Cardiac muscle cell (in vitro differentiated cells and primary cell): ENCODE measurements at places on chromosomes 5 and 9. TPM values are rescaled to one million over a fixed set of nuclear protein-coding genes. Genes with fewer than 3 reads are reported as not detected.

- H3K4me1 ChIP-seq: no peaks in the 10 kb centered on the region
- no peaks in the 10 kb centered on the region for H3K27me3 ChIP-seq
- no peak overlapping the region for H3K4me3 ChIP-seq
- no peaks in the 10 kb centered on the region for H3K36me3 ChIP-seq
- no peak for DNase-seq
Observed at GRCh38 chr5:76221311-76221710, 138.1 kb downstream of the SV2C start.

DNA sequence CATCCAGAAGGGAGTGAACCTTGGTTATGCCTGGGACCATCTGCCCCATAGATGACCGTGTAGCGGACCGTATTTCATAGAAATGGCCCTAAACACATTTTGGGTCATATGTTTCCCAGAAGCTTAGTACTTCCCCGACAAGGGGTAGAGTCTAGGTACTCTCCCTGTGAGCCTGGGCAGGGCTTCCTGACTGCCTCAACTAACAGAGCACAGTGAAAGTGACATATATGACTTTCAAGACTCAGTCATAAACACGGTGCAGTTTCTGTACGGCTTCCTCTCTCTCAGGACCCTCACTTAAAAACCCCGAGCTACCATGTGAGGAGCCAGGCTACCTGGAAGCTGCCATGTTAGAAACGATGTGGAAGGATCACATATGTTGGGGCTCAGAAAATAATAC lies 20.9 kb downstream of the C9orf57 start:
- no peak overlapping the region for H3K4me3 ChIP-seq
- H3K4me1 ChIP-seq: peaks cover 5% of the 10 kb centered on the region
- no peak overlapping the region for H3K27ac ChIP-seq
- no peaks in the 10 kb centered on the region for H3K36me3 ChIP-seq
- no peaks in the 10 kb centered on the region for H3K27me3 ChIP-seq
- no peak for DNase-seq

DNA sequence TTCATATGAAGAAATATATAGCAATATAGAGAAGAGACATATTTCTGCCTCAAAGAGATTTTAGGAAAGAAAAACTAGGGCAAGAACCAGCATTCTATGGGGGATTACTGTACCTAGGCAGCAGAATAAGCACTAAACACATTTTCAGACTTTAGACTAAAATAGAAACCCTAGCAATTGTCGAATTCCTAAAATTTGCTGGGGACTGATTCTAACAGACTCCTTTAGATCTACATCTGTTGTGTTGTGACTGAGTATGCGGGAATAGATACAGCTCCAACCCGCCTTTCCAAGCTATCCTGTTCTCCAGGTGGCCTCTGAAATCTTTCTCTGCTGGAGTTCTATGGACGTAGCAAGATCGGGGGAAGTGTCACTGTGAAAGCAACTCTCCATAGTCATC lies 482.2 kb downstream of the NTRK2 start:
- DNase-seq: no peak
- peaks cover 11% of the 10 kb centered on the region for H3K4me1 ChIP-seq
- no peak overlapping the region for H3K4me3 ChIP-seq
- H3K27me3 ChIP-seq: peaks cover 19% of the 10 kb centered on the region
- H3K27ac ChIP-seq: no peak overlapping the region

DNA sequence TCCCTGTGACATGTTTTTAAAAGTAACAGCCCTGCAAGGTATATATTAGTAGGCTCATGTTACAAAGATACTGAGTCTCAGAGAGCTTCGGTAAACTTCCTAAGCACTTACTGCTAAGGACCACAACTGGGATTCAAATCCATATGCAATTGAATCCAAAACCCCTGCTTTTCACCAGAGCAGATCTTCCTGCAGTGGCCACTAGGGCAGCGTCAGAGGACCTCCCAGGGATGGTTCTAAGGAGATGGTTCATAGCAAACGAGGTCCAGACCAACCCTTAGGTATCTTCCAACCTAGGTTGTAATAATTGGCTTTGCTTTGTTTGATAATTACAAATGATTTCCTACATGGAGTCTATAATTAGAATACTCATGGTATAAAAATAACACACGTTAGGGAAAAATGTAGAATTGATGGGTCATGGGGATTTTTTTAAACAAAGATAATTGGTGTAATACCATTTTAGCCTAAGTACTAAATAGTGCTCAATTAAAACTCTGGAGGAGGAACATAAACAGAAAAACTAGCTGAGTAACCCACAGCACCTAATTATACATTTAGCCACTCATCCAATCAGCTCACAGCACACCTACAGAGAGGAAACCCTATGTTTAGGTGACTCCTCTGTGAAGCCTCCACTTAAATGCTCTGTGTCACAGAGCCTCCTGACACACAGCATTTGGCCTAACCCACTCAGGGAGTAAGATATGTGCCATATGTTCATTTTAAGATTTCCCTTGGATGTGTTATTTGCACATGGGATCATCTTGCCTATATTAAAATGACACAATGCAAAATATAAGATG lies 10.0 kb upstream of the CAST start:
- H3K4me1 ChIP-seq: no peaks in the 10 kb centered on the region
- DNase-seq: no peak
- H3K36me3 ChIP-seq: no peaks in the 10 kb centered on the region
- H3K27me3 ChIP-seq: no peaks in the 10 kb centered on the region

GRCh38 chr5:103407402-103407801 lies 148.8 kb downstream of the MACIR start:
- no peak overlapping the region for H3K27ac ChIP-seq
- no peak overlapping the region for H3K4me3 ChIP-seq
- peaks cover 7% of the 10 kb centered on the region for H3K4me1 ChIP-seq
- DNase-seq: no peak

DNA sequence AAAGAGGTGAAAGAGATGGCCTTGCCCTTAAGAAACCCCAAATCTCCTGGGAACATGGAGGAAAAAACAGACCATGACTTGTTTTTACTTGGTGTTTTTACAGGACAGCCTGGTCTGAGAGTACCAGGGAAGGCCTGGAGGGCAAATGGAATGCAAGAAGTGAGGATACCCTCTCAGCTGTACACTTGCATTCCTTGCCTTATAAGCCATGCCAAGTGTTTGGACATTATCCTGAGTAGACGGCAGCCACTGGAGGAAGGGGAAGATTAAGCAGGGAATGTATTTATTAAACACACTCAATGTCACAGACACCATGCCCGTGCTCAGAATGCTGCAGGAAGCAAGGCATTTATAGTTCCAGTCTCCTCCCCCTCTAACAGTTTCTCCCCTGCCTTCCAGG lies 581.4 kb downstream of the CDK5RAP2 start:
- H3K27ac ChIP-seq: peak overlapping the region; percentile 69
- no peak overlapping the region for H3K4me3 ChIP-seq
- no peaks in the 10 kb centered on the region for H3K36me3 ChIP-seq
- H3K4me1 ChIP-seq: peaks cover 5% of the 10 kb centered on the region
- no peaks in the 10 kb centered on the region for H3K27me3 ChIP-seq
- no peak for DNase-seq

DNA sequence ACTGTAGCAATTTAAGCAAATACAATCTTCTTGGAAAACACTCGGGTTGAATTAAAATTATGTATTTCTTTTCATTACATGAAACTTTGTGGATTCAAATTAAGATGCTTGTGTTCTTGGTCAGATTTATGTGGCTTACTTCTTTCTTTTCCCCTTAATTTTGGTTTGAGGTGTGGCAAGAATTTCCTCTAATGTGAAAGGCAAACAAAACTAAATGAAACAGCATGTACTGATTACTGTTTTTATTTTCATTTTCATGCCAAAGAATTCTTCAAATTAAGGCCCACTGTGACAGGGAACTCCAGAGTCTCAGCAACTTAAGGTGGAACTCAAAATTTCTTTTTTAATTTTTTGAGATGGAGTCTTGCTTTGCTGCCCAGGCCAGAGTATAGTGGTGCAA lies at the start of gene OMD:
TSS of gene OMD (minus strand) at position 132 of the 400 bp plus-strand sequence. CDS start 6,913 bp downstream, outside the sequence.
- H3K4me1 ChIP-seq: no peaks in the 10 kb centered on the region
- no peaks in the 10 kb centered on the region for H3K27me3 ChIP-seq
- H3K4me3 ChIP-seq: no peak within 1 kb of the TSS
- H3K36me3 ChIP-seq: no peaks in the 10 kb centered on the region
- no peak for DNase-seq

GRCh38 chr9:105993116-105993854 lies 298.9 kb downstream of the TMEM38B start:
- no peaks in the 10 kb centered on the region for H3K27me3 ChIP-seq
- no peaks in the 10 kb centered on the region for H3K4me1 ChIP-seq
- H3K36me3 ChIP-seq: no peaks in the 10 kb centered on the region
- H3K4me3 ChIP-seq: no peak overlapping the region

- H3K4me1 ChIP-seq: no peaks in the 10 kb centered on the region
- DNase-seq: no peak
- no peak overlapping the region for H3K4me3 ChIP-seq
- no peaks in the 10 kb centered on the region for H3K36me3 ChIP-seq
- H3K27me3 ChIP-seq: no peaks in the 10 kb centered on the region
- H3K27ac ChIP-seq: no peak overlapping the region
Observed at GRCh38 chr5:123928401-123928800, 416.4 kb downstream of the CSNK1G3 start.

Gene MEIKIN
- not detected in 2 replicates for total RNA-seq

DNA sequence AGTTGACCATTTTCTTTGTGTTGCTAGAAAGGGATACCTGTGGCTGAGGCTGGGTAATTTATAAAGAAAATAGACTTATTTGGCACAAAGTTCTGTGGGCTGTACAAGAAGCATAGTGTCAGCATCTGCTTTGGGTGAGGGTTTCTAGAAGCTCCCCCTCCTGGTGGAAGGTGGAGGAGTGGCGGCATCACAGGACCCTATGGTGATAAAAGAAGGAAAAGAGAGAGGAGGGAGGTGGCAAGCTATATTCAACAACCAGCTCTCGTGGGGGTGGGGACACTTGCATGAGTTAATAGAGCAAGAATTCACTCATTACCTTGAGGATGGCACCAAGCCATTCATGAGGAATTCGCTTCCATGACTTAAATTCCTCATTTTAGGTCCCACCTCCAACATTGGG lies 2041.4 kb upstream of the CDH9 start:
- no peak overlapping the region for H3K4me3 ChIP-seq
- H3K27ac ChIP-seq: no peak overlapping the region
- no peak for DNase-seq
- no peaks in the 10 kb centered on the region for H3K4me1 ChIP-seq

DNA sequence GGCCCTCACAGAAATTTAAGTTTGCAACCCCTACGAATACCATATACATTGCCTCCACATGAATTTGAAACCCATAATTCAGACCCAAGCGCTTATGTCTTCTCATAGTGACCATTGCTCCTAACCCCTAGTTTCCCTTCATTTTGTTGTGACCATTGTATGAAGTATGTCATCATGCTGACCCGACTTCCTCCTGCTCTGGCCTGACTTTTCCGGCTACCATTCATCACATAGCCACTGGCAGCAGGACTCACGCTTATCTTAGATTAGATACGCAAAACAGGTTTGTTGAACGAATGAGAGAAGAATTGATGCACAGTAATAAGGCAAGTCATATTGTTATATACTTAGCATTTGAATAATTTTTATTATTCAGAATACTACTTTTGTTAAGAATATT lies 345.4 kb downstream of the FBXL17 start:
- peak; percentile 4 for DNase-seq
- H3K4me1 ChIP-seq: no peaks in the 10 kb centered on the region
- H3K4me3 ChIP-seq: no peak overlapping the region

DNA sequence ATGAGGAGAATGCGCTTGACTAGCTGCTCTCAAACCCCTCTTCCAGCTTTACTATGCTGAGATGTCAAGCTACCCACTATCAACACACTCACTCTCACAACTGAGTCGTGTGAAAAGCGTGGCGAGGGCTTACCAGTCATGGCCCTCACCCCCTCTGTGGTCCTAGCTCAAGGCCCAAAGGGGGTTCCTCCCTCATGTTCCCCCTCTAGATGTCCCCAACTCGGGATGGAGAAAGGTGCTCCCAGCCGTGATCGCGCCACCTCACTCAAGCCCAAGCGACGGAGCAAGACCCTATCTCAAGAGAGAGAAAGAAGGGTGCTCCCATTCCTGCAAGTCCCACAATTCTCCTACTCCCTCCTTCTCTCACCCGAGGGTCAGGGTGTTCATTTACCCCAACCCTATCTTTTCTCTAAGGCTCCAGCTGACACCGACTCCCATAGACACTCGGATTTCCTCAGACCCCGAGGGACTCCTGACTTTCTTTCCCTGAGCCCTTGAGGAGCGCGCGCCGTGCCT lies 559 bp downstream of the SLC38A9 start:
- H3K4me3 ChIP-seq: peak overlapping the region; percentile 91
- H3K27me3 ChIP-seq: no peaks in the 10 kb centered on the region
- H3K36me3 ChIP-seq: no peaks in the 10 kb centered on the region
- no peak overlapping the region for H3K27ac ChIP-seq
- DNase-seq: no peak

GRCh38 chr5:151270599-151270998 lies 17.6 kb downstream of the GM2A start:
- peaks cover 18% of the 10 kb centered on the region for H3K36me3 ChIP-seq
- no peaks in the 10 kb centered on the region for H3K4me1 ChIP-seq
- H3K27me3 ChIP-seq: no peaks in the 10 kb centered on the region

DNA sequence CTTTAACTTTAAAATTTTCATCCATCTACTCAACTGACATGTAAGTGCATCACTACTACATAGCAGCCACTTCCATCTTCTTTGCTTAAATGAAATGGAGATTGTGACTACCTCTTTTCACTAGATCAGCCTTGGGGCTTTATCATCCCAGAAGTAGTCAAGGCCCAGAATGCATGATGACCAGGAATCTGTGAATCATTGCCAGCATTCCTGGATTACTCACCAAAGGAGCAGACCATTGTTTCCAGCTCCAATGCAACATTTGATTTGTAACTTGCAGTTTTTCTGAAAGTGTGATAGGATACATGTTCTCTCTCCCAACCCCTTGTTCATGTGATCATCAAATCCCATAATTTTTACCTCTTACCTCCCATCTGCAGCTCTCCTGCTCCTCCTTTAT lies 65.1 kb downstream of the PLPPR1 start:
- H3K4me3 ChIP-seq: no peak overlapping the region
- no peaks in the 10 kb centered on the region for H3K4me1 ChIP-seq
- DNase-seq: no peak

GRCh38 chr5:135990528-135991255 lies 35.9 kb upstream of the LECT2 start:
- no peak for DNase-seq
- H3K4me1 ChIP-seq: no peaks in the 10 kb centered on the region
- H3K4me3 ChIP-seq: no peak overlapping the region
- no peak overlapping the region for H3K27ac ChIP-seq
- H3K27me3 ChIP-seq: no peaks in the 10 kb centered on the region
